Neuronal stem cell (in vitro differentiated cells): ENCODE measurements at places on chromosomes 3 and 15.

GRCh38 chr3:23161308-23161707, 41.8 kb upstream of the UBE2E2 start:
- no peak for DNase-seq

GRCh38 chr3:4060064-4060463, 243.1 kb upstream of the SETMAR start:
- no peak for DNase-seq

DNA sequence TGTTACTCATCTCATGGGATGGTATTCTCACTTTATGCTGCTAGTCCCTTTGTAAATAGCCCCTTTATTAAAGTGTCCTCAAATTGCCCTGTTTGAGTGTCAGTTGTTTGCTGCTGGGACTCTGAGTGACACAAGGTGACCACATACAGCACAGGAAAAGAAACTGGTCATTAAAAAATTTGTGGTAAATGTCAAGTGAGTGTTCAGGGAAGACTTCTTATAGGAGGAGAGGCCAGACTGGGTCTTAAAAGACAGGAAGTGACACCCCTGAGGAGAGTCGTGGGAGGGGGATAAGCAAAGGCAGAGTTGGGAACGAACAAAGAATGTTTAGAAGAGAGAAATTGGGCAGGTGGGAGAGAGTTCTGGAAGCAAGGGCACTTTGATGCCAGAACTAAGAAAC, 35.2 kb downstream of the CCR3 start:
- DNase-seq: no peak

DNA sequence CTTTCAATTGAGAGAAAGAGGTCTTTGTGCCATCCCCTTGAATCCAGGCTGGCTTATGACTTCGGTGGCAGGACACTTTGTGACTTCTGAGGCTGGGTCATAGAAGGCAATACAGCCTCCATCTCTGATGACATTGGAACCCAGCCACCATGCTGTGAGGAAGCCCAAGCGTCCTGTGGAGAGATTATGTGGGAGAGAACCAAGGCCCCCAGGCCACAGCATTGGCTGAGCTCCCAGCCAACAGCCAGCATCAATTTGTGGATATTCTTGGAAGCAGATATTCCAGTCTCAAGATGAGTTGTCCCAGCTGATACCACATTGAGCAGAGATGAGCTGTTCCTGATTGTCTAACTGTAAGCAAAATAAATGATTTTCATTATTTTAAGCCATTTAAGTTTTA, 12.7 kb upstream of the XIRP1 start:
- DNase-seq: no peak

- no peak for DNase-seq
These were observed 146.2 kb upstream of the DPH6 start for GRCh38 chr15:35691891-35692867.

DNA sequence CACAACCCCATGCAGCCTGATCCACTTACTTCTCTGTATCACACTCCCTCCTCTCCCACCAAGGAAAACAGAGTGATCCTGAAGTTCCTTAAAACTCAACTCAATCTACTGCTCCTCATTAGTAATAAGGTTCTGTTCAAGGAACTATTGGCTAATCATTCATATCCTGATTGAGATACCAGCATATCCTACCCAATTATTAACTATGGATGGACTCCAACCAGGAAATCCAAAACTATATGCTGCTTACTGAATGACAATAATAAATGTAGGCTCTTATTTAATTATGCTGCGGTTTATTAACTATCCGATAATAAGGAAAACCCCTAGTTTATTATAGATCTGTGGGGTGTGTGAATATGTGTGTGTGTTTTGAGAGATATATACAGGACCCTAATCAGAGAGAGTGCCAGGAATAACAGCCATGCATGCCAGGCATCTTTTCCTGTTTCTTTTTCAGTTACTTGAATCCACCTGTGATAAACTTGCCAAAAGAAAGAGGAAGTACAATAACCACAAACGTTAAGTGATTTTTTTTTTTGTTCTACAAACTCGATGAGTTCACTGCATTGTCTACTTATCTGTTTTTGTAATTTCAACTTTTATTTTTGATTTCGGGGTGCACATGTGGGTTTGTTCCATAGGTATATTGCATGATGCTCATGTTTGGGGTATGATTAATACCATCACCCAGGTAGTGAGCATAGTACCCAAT, 1031.7 kb upstream of the CFAP20DC start:
- DNase-seq: no peak

GRCh38 chr3:152444029-152444641, 175.4 kb downstream of the MBNL1 start:
- DNase-seq: no peak

DNA sequence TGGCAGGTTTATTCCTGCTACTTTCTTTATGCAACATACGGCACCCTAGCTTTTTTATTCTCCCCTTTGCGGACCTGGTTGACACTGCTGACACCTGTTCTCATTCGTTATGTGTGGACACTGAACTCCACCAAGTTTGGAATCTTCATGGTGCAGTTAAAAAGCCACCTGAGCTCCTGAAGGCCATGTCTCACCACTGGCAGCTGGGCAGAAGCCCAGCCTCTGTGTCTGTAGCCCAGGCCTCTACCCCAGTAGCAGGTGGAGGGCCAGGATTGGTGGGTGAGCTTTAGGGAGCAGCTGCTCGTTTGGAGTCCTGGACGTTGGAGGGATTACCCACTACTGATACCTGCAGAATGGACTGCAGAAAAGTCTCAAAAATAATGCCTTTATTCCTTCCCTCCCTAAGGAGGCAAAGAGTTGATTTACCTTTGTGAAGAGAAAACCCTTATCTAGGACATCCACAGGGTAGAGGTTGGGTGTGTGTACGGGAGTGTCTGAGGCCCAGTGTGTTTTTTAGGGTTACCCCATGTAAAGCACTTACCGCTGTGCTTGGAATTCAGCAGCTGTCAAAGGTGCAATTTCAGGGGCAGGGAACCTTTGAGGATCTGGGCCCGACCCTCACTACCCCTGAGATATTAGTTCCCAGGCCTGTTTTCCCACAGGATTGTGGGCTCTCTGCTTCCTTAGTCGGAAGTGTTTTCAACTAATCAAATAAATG, 637 bp upstream of the CCNDBP1 start:
- DNase-seq: no peak

DNA sequence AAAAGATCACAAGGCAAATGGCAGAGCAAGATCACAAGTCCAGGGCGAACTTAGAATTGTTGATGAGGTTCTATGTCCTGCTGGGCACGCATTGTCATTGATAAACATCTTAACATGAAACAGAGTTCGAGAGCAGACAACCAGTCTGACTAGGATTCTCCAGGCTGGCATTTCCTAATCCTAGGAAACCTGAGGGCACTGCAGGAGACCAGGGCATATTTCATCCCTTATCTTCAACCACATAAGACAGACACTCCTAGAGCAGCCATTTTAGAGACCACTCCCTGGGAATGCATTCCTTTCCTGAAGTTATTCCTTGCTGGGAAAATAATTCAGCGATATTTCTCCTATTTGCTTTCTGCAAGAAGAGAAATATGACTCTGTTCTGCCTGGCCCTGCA, 1199.9 kb downstream of the SI start:
- DNase-seq: peak; percentile 0

- DNase-seq: no peak
These were observed 68.9 kb downstream of the IQSEC1 start for GRCh38 chr3:13004376-13004775.

DNA sequence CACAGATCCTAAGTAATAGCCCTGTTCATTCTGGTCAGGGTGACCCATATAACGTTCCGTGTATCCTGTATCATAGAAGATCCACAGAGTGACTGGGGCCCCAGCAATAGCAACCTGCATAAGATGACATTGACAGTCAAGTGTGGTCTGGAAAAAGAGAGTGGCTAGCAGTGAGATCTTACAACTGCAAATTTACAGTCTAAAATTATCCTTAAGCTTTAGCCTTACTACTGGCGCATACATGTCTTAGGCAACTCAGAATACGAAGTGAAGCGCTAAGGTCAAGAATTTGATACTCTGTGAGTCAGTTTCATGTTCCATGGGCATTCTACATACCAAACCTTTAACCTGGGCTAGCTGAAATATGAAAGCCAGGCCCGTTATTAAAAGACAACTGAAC, 29.2 kb upstream of the IGDCC4 start:
- DNase-seq: no peak

- no peak for DNase-seq
These were observed 11.9 kb downstream of the LRRC31 start for GRCh38 chr3:169857811-169858210.
